Ascending aorta (tissue), 2 donors: ENCODE measurements at places on chromosomes 4 and X.

DNA sequence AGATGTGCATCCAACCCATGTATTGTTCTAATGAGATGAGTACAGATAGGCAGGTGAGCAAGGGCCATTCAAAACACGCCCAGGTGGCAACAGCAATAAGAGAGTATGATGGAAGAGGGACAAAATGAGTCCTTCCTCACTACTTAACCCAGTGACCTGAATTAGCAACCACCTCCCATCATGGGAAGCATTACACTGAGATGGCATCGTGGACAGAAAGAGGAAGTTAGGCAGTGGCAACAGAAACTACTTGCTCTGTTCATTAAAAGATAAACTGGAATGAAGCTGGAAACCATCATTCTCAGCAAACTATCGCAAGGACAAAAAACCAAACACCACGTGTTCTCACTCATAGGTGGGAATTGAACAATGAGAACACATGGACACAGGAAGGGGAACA lies 17.2 kb downstream of the RXFP1 start:
- no peak for DNase-seq

DNA sequence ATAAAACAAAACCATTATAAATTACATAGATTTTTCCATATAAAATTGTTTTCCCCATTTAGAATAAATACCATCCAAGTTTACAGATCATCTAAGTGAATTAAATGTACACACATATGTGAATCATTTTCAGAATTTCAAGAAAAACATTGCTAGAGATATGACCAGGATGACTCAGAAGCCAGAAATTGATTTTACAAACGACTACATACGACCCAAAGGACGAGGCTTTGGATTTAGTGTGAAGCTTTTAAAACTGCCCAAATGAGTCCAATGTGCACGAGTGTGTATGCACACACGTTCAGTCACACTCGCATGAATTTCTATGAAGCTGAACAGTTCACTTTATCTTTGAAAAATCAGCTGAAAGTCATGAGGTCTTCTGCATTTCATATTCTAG lies 37.9 kb downstream of the MFAP3L start:
- DNase-seq = no peak

DNA sequence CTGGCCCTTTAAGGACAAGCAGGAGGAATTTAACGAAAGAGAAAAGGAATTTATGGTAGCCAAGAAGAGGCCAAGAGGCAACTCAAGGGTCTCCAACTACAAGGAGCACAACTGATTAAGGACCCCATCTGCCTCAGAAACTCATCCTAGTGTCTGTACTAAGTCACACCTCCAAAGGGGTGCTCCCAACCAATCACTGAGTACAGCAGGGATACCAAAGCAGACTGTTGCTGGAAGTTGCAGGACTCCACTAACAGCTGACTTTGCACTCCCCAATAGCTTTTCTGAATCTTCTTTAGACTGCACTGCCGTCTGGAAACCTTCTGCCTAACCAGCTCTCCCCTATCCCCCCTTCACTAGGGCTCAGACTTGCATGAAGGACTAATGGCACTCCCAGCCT lies 50.6 kb downstream of the ATP11C start:
- no peak for DNase-seq

DNA sequence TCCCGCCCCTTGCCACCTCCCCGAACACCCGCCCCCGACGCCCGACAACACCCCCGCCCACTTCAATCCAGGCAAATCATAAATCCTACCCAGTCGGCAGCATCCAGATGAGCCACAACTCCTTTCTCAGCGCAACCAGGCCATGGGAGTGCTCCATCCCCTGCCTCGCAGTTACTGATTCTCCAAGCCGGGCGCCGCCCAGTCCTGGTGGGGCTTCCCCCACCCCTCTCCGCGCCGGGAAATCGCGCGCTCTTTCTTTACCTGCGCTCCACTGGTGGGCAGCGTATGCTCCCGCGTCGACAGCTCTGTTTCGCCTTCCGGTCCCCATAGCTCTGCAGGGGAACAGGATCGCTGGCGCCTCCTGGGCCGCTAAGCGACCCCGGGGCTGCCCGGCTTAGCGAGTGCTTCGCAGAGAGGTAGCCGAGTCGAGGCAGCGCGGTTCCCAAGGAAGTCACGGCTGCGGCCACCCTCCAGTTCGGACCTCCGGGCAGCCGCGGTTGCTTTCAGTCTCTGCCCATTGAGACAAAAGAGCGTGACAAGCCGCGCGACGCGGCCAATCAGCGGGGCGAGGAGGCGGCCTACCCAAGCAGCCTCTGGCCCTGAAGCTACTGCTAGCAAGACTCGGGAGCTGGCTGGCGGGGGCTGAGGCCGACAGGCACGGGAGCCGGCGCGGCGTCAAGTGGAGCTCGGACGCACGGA lies 43.7 kb upstream of the TMSB15B start:
- DNase-seq = no peak

- no peak for DNase-seq
Observed at GRCh38 chrX:47366041-47366722, 4.2 kb upstream of the ZNF157 start.

DNA sequence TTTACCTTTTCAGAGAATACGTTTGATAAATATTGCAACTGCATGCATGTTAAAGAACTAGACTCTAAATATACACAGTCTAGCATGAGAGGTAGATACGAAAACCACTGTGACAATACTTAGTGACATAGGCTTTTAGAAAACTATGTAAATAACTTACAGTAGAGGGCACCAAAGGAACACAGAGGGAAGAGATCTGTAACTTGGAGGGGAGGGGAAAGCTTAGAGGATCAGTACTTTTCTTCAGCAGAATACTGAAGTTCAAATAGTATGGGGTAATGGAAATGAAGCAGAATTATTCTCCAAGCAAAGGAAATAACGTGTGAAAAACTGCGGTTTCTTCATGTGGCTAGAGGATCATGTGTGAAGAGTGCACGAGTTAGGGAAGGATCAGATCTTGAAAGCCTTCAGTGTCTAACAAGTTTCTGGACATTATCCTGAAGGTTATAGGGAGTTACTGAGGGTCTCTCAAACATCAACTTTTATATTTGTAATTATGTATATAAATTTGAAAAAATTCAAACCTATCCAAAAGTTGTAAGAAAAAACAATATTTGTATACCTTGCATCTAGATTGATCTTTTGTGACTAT lies 264.3 kb downstream of the NPFFR2 start:
- no peak for DNase-seq

- DNase-seq = no peak
Observed at GRCh38 chr4:109811707-109812106, 3.9 kb upstream of the GAR1 start.

GRCh38 chrX:64395568-64395929 lies 297 bp upstream of the MTMR8 start:
- no peak for DNase-seq

- DNase-seq = no peak
Observed at GRCh38 chrX:84335121-84335520, 147.1 kb upstream of the RPS6KA6 start.

DNA sequence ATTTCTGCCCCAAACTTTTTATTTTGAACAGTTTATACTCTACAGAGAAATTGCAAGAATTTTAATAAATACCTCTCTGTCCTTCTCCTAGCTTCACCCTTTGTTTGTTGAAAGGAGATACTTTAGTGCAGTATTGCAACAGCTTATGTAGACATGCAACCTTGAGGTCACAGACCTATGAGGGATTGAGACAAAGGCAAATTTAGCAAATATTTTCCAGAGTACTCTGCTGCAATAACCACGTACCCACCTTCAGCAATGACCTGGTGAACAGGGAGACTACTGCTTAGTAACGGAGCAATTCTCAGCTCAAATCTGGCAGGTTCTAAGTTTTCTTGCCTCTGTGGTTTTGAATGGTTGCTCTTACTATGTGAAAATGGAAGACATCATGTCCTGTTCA lies 13.2 kb downstream of the FGA start:
- DNase-seq = no peak

- no peak for DNase-seq
Observed at GRCh38 chr4:87884976-87885549, 52.3 kb downstream of the MEPE start.

DNA sequence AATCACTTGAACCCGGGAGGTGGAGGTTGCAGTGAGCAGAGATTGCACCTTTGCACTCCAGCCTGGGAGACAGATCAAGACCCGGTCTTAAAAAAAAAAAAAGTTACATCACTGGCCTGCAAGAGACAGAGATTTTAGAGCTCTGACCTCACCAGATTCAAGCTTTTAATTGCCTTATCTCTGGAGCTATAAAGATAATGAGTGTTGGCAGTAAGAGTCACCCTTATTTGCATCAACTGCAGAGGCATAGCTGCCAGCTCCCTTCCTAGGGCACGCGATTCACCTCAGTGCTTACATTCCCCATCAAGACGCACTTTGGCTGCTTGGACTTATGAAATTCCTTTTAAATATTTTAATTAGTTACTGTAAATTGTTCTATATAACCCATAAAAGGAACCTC lies 12.5 kb upstream of the SPATA4 start:
- DNase-seq = no peak

- DNase-seq = no peak
Observed at GRCh38 chr4:165555302-165555701, 176.5 kb downstream of the CPE start.

- DNase-seq = no peak
Observed at GRCh38 chr4:118751629-118752323, 66.6 kb downstream of the METTL14 start.
